Right forelimb (tissue), 1 donor: ENCODE measurements at places on chromosomes 11 and 22.

GRCh38 chr11:70627219-70627618 lies 228.9 kb downstream of the CTTN start:
- no peak for DNase-seq

GRCh38 chr11:72426103-72426757 lies 8.1 kb downstream of the CLPB start:
- DNase-seq: no peak

DNA sequence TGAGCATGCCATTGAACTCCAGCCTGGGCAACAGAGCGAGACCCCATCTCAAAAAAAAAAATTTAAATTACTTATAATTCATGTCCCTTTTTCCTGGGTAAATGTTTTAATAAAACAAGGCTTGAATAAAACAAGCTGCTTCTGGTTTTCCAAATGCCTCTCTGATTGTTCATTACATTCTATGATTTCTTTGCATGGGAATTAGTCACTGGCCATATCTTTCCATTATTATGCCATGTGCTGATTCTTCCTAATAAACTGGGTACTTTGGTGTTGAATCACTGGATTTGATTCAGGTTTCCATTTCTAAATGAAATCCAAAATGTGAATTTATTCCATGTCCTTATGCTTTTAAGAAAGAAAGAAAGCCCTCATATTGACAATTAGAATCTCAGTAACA lies 42.6 kb downstream of the ZNF215 start:
- no peak for DNase-seq

GRCh38 chr11:134639586-134640330 lies 227.7 kb upstream of the B3GAT1 start:
- no peak for DNase-seq

DNA sequence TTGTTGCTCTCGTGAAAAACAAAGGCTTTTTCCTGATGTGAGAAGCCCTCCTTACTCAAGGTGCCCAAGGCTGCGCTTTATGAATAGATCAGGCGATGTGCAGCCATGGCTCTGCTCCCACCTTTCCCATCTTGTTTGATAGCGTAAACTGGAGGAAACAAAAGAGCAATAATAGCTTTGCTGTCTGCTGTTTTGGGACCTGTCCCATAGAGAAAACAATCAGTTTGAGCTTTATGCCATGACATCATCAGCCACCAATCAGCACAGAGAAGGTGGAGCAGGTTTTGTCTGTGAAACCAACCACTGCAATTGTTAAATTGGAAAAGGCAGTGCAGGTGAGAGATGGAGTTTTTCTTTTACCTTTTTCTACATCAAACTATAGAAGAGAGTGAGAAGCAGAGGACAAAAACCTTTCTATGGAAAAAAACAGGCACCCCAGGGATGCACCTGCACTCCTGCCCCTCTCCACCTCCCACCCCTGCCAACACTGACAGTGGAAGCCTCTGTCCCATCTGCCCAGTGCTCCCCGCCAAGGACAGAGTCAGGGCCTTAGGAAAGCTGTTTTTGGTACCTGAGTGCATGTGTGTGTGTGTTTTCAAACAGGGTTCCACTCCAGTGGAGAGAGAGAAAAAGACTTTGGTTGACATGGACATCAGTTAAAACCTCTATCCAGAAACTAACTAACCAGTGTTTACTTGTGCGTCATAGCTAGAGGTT lies 80.7 kb downstream of the MICAL3 start:
- no peak for DNase-seq

DNA sequence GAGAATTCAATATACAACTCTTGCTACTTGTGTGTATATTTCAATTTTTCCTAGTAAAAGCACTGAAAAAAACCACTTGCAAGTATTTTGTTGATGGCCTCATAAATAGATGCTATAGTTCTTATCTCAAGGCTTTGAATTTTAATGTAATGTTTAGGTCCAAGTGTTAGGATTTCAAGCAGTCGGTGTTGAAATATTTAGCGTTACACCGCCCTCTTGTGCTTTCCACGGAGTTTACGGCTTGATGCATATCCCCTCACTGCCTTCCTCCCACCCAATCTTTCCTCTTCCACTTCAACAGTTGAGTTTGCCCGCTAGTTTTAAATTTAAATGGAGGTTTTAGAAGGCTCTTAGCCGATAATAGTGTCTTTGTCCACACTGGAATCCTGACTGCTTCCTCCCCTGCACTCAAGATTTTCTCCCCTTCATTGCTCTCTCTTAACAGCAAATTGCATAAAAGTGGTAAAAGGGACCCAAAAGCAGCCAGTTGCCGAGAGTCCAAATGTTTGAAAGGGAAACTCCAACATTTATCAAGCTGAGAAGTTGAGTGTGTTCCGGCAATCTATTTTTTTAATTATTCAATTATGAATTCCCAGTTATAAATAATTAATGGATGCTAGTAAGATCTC lies 25.9 kb upstream of the HTATIP2 start:
- DNase-seq: no peak

- DNase-seq: no peak
Measured at GRCh38 chr11:5507177-5507932, 2.4 kb downstream of the UBQLN3 start.

- no peak for DNase-seq
Measured at GRCh38 chr11:112765337-112765736, 195.9 kb upstream of the NCAM1 start.

GRCh38 chr11:15765530-15765929 lies 590.8 kb downstream of the SOX6 start:
- no peak for DNase-seq

- no peak for DNase-seq
Measured at GRCh38 chr22:46951973-46952372, 189.5 kb downstream of the TBC1D22A start.

DNA sequence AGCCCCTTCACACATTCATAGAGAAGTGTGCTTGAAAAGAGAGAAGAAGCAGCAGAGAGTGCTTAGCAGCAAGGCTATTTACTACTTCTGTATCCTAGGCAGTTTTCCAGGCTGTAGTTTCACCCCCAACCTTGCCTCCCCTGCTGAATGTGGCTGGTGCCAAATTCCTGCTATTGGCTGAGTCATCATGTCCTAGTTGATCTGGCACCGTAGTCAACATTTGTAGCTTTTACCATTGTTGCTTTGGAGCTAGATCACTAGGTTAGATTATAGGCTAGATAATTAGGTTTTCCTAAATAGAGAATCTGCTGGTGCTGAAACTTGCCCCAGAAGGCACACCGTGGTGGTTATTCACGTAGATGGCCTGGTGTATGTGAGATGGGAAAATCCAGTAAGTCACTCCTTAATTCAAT lies 32.7 kb downstream of the ARHGAP42 start:
- DNase-seq: no peak

DNA sequence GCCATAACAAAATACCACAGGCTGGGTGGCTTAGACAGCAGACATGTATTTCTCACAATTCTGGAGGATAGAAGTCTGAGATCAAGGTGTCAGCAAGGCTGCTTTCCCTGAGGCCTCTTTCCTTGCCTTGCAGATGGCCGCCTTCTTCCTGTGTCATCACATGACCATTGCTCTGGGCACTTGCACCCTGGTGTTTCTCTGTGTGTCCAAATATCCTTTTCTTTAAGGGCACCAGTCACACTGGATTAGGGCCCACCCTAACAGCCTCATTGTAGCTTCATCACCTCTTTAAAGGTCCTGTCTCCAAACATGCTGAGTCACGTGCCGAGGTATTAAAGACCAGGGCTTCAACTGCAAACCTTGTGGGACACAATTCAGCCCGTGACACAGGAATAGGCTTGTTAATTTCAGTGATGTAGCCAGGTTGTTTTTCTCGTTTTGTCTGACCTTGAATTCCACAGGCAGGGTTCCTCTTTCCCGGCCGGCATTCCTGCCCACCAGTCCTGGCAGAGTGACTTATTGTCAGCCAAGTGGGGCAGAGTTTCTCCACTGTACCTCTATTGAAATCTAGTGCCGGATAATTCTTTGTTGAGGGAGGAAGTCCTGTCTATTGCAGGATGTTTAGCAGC lies 100.1 kb downstream of the KCNQ1OT1 start:
- no peak for DNase-seq

- no peak for DNase-seq
Measured at GRCh38 chr11:128891913-128892398, 800 bp downstream of the KCNJ5 start.

DNA sequence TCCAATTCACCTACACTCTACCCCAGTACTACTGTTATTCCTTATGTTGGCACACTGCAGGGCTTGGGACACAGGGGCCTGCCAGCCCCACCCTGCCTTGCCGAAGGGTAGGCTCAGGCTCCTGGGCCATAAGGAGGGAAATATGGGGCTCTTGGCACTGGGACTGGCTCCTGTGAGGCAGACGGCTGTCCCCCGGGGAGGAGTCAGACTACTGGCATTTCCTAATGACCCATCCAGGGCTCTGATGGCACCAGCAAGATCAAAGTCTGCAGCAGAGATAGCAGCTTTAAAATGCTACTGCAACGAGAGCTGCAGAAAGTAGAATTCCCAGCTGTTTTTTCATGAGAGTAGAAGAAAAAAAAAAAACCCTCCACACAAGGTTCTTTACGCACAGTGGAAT lies 42.2 kb upstream of the CYP2D6 start:
- DNase-seq: no peak

DNA sequence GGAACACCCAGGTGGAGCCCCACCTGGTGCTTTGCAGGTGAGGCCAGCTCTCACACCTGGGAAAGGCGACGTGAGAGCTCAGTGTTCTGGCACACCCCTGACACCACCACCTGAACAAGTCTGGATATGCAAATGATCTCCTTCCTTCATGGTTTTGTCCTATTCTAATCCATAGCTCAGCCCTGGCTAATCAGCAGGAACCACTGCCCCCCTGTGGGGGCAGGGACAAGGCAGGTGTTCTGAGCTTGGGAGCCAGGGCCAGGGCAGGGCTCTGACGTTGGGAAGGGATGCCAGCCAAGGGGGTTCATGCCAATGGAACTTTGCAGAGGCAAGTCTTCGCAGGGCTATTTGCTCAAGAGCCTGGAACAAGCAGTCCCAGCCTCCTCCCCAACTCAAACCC lies 144.2 kb downstream of the TRIM29 start:
- no peak for DNase-seq

DNA sequence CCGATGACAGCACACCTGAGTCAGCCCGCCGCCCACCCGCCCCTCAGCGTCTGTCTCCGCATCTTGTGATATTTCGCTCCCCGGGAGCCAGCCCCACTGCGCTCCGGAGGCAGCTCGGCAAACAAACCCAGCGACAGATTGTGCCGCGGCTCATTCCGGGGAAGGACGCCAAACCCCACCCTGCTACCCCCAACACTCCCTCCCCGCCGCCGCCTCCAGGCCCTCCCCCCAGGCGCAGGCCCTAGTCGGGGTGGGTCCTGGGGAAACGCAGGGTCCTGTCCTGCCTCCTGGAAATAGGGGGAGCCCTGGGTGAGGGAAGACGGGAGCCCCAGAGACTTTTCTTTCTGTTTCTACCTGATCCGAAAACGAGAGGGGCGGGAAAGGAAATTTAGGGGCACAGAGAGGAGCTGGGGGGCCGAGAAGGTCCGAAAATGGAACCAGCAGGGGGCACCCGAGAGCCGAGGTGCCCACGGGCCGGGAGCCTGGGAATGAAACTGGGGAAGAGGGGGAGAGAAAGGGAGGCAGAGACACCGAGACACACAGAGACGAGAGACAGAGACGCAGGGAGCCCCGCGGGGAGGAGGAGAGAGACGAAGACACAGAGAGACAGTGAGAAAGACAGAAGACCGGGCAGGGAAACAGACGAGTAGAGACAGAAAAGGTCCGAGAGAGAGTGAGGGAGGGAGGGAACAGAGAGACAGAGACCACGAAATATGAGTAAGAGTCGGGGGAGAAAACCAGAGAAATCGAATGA lies 1.7 kb upstream of the RTN4RL2 start:
- DNase-seq: peak; percentile 71

- no peak for DNase-seq
Measured at GRCh38 chr11:130549393-130549999, 101.1 kb downstream of the ADAMTS15 start.

DNA sequence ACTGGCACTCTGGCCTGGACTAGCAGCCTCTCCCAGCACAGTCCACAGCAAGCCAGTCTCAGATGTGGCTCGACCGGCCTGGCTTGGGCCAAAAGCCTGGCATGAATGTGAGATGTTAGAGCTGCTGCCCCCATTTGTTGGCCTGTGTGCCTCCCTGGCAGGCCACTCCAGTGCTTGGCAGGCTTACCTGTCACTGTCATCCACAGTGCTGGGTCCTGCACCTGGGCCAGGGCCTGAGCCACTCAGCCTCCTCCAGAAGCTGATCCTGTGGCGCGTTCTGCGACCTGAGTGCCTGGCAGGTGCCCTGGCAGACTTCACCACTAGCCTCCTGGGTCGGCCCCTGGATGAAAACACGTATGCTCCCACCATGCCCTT lies 36.1 kb downstream of the RRP8 start:
- no peak for DNase-seq

- DNase-seq: no peak
Measured at GRCh38 chr11:46410021-46410420, 18.4 kb upstream of the CHRM4 start.

DNA sequence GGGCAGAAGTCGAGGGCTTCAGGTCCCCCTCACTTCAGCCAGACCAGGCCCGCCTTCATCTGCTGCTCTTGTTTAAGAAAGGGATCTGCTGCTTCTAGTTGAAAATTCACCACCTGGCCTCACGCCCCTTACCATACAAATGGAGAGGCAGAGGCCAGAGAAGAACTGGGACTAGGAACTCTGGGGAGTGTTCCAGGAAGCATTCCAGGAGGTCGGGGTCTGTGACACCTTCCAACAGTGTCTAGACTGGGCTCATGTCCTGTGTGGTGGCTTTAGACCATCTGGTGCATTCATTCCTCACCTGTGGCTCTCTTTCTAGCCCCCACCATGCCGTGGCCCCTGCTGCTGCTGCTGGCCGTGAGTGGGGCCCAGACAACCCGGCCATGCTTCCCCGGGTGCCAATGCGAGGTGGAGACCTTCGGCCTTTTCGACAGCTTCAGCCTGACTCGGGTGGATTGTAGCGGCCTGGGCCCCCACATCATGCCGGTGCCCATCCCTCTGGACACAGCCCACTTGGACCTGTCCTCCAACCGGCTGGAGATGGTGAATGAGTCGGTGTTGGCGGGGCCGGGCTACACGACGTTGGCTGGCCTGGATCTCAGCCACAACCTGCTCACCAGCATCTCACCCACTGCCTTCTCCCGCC lies 12.3 kb downstream of the TSKU start:
- no peak for DNase-seq

- DNase-seq: no peak
Measured at GRCh38 chr11:12274056-12274455, 103.3 kb upstream of the PARVA start.
